ENCODE measurements at places on chromosomes 11 and 22.

DNA sequence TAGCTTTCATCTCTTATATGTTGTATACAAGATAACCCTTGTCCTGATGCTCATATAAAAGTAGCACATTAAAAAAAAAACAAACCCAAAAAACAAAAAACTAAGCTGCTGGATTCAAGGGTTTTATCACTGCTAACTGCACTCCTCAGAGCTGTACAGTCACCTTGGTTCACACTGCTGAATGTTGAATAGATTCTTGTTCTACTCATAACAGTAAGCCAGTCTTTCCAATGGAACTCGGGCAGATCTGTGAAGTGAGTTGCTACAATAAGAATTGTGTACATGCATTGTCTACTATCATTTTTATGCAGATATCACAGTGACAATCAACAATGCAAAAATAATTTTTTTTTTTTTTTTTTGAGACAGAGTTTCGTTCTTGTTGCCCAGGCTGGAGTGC lies 4.7 kb downstream of the HARBI1 start:
- no peak for DNase-seq

- DNase-seq: no peak
Measured at GRCh38 chr22:47218671-47219070, 456.2 kb downstream of the TBC1D22A start.

DNA sequence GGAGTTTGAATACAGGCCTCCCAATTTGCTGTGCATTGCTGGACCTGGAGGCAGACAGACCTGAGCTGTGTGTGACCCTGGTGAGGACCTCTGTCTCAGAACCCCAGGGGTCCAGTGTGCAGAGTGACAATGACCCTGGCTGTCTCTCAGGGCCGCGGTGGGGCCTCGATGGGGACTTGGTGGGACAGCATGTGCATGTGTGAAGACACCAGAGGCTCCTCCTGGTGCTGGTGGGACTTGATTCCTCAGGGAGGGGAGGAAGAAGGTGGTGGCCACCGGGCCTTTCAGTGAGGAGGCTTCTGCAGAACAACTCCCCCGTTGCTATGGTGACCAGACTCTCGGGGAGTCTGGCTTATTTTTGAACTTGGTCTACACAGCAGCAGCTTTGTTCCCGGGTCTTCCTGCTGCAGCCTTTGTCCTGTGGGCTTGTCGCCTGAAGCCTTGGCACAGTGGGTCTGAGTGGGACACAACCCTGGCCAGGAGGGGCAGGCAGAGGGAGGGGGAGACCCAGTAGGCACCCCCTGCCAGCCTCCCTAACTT lies 35.3 kb downstream of the MCM5 start:
- no peak for DNase-seq

- DNase-seq: no peak
Measured at GRCh38 chr22:42273855-42274451, 3.5 kb upstream of the TCF20 start.

DNA sequence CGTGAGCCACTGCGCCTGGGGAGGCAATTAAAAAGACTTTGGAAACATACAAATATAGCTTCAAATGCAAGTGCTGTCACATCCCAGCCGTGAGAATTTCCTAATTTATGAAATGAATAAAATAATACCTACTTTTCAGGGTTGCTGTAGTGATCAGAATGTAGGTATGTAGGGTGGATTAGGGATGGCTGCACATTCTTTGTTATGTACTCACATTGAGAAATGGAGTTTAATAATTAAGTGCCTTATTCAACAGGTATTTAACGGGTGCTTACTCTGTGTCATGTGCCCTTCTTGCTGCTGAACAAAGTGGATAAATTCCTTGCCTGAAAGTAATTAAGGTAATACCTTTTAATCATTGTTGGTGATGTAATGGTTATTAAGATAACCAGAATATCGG lies 37.0 kb downstream of the MMP7 start:
- no peak for DNase-seq

DNA sequence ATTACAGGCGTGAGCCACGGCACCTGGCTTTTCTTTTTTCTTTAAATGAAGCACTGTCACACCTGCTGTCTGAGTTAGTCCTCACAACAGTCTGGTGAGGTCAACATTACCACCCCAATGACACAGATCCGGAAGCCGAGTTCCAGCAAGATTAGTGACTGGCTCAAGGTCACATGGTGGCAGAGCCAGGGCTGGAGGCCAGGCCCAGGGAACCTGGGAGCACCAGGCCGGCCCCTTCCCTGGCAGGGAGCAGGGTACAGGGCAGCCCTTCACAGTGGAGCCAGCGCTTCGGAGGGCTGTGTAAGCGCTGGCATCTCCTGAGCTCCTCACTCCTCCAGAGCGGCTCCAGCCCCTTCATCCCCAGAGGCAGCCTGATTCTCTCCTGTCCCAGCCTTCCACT lies 118.7 kb downstream of the ST3GAL4 start:
- DNase-seq: no peak

GRCh38 chr11:120068114-120068573 lies 69.8 kb downstream of the TRIM29 start:
- peak; percentile 32 for DNase-seq

DNA sequence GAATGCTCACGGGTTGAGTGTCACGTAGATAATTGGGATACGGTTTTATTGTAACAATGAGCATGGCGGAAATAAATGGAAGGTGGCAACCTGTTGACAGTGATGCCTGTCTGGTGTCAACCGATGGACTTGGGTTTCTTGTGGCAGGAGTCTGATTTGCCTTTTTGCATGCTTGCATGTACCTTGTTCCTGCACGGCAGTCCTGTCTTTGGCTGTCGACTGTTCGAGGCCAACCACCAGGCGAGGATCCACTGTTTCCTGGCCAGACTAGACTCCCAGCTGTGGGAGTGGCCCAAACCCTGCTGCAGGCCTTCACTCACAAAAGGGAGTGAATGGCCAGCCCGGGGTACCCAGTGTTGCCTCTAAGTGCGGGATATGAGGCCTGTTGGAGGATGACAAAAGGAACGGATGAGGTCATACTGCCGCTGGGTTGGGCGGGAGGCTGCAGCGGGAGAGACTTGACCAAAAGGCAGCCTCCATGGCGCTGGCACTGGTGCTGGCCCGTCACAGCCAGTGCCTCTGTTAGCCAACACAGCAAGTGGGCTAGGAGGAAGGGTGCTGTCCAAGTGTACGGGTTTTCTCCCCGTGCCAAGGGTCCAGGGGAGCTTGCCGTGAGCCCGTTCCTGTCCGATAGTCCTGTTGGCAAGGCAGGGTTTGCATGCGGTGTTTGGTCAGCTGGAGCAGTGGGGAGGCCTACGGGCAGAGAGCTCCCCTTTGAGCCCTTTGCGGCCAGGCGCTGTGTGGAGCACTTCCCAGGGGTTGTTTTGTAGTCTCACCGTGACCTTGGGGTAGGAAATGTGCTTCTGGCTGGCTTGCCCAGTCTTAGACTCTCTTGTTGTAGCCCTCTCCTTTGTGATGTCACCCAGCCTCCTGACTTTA lies 974 bp downstream of the DGCR8 start:
- DNase-seq: peak; percentile 5

GRCh38 chr11:47906066-47906465 lies 57.9 kb upstream of the NUP160 start:
- no peak for DNase-seq

DNA sequence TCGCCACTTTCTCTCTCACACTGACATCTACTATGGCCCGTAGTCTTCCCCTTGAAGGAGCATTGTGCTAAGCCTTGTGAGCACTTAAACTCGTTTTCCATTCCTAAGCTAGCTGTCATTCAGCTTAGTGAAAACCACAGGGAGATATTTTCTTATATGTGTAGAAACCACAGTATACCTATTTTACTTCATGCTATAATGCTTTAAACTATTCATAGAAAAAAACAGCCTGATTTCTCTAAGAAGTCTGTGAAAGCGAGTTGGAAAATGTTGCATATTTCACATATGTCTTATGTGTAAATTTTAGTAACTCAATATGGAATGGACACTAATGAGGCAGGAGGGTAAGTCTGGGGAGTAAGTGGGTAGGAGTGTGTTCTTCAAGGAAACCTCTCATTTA lies 194.3 kb upstream of the CTSC start:
- no peak for DNase-seq

DNA sequence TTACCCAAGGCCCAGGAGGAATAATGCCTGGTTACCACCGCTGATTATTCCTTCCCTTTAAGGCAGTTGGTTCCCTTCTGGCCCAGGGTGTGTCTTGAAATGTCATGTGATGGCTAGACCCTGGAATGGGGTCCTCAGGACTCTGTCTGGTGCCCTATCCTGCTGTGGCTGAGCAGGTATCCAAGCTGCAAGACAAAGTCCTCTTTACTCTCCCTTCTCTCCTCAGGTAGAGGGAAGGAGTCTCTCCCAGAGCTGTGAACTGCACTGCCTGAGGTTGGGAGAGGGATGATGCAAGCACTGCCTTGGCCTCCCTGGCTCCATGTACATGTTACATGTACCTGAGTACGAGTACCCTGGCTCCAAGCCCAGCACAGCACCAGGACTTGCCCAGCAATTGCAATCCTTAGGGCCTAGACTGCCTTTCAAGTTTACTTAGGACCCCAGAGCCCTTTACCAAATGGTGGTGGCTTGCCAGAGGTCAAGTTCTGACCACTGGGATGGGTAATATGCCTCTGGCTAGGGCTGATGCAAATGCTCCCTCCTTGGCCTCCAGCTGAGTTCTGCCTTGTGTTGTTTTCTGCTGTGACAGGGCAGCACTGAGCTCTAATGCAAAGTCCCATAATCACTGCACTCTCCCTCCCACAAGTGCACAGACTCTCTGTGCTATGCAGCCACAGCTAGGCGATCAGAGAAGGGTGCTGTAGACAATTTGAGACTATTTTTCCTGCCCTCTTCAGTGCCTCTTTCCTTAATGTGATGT lies 20.7 kb upstream of the AQP11 start:
- no peak for DNase-seq

DNA sequence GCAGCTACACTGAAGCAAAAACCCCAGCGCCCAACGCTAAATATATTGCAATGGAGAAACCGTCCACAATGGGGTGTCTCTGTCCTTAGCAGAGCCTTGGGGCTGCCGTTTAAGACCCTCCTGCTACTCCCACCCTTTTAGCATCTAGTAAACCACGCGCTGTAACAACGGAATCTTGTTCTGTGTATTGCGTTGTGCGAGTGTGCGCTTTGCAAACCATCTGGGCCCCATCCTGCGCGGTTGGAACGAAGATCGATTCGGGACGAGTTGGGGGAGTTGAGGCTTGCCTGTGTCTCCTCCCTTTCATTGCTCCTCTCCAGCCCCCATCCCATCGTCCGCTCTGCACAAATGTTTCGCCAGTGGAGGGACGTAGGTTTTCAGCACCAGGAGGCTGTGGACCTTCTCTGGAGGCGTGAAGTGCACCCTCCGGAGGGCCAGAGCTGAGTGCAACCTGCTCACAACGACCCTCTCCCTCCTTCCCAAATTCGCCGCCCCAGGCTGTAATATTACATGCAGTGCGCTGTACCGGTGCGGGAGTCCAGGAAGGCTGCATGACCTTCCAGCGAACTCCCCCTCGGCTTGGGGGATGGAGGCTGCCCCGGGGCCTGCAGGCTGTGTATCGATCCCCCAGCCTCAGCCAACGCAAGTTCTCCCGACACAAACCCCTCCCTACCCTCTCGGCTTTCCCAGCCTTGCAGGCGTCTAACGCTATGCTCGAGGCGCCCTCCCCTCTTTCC lies 1.6 kb upstream of the KMT2A start:
- no peak for DNase-seq

GRCh38 chr11:2666401-2666741 lies 33.4 kb downstream of the KCNQ1OT1 start:
- DNase-seq: no peak

- no peak for DNase-seq
Measured at GRCh38 chr11:12271241-12271640, 106.1 kb upstream of the PARVA start.

GRCh38 chr22:27309697-27310096 lies 491.9 kb downstream of the MN1 start:
- no peak for DNase-seq

DNA sequence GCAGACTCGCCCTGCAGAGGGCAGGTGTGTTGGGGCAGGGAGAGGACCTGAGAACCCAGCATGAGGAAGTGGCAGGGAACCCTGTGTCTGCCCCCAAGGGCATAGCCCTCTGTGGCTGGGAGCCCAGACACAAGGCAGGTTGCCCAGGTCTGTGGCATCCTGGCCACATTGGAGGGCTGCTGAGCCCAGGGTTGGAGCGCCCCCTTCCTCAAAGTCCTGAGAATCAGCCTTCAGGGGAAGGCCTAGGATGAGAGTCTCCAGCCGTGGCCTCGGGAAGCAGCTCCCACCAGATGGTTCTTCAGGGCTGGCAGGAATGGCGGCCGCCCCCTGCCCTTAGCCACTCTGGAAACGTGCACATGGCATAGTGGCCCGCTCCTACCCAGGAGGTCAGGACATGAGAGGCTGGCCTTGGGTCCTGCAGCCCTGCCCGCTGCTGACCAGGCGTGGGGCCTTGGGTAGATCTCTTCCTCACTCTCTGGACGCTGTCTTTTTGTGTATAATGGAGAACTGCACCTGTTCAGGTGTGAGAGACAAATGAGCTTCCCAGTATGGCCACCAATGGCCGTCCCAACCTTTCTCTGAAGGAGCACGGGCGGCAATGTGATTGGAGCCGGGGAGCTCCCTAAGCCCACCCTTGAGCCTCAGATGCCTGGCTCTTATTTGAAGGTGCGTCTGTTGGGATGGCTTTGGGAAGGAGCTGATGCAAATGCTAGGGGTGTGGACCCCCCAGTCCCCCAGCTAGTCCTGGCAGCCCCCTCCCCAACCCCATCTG lies 4.6 kb upstream of the CDC42BPG start:
- DNase-seq: peak; percentile 26

DNA sequence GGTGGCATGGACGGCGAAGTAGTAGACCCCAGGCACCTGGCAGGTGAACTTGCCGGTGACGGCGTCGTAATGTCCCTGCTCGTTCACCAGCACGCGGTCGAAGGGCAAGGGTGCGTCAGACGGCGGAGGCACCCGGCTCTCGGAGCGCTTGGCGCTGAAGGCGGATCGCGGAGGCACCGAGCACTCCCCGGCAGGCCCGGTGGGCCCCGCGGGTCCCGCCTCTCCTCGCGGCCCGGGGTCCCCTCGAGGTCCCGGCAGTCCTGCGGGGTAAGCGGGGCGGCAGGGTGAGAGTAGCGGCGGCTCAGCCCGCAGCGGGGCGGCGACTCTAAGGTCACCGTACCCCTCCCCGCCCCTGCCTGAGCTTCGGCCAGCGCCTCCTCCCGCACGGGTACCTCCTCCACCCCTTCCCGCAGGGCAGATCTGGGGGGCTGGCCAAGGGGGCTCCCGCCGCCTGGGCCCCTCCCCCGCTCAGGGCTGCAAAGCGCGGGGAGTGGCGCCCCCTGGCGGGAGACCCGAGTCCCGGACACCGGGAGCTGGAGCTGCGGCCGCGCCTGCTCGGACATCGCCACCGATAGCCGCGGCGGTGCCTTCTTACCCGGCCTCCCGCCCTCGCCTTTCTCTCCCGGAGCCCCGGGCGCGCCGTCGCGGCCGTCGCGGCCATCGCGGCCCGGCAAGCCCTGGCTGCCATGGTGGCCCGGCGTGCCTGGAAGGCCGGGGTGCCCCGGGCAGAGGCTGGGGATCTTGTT lies 921 bp downstream of the C1QTNF5 start:
- peak; percentile 44 for DNase-seq

DNA sequence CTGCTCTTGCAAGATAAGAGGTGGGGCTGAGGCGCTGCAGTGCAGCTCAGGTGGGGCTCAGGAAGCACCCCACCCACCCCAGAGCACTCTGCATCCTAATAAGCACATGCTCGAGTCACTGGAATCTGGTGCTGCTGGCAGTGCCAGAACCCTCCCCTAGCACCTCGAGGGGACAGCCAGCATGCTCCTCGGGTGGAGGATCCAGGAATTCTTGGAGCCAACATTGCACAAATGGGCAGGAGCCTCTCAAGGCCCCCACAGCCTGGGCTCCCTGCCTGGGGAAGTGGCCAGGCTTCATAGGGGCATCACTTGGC lies 27.5 kb upstream of the CABP7 start:
- DNase-seq: no peak
